ENCODE measurements at places on chromosomes 6 and 20.

GRCh38 chr6:47268572-47269187, 41.0 kb downstream of the TNFRSF21 start:
- no peak for DNase-seq

GRCh38 chr6:39617520-39617919, 107.7 kb downstream of the KIF6 start:
- no peak for DNase-seq

GRCh38 chr20:50815162-50815989, 20.5 kb downstream of the BCAS4 start:
- DNase-seq, result no peak

DNA sequence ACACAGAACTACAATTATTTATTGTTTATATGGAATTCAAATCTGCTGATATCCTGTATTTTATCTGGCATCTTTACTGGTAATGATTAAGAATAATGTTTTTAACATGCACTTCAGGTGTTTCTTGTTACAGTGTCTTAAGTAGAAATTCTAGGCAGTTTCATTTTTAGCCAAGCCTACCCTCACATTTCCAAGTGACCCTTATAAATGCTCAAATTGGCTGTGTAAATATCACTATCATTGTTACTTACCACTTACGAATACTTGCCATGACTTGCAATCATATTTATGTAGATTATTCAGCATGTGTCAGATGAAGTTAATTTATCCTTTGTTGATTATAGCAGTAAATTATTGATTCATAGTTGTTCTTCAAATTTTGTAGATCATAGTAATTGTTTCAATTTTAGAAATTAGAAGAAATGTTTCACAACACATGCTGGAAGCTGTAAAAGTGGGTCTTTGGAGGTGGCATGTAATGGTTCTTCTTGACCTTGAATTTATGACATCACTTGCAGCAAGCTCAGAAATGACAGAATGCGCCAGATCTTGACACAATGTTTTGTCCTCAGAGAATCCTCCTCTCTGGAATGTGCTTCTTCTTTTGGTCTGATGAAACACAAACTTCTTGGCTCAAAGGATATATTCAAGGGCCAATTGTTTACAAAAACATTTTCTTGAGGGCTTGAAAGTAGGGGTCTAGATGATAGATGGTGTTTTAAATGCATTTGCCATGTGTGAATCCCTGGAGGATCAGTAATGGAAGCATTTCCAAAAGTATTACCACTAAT, 471.8 kb downstream of the COL12A1 start:
- no peak for DNase-seq

DNA sequence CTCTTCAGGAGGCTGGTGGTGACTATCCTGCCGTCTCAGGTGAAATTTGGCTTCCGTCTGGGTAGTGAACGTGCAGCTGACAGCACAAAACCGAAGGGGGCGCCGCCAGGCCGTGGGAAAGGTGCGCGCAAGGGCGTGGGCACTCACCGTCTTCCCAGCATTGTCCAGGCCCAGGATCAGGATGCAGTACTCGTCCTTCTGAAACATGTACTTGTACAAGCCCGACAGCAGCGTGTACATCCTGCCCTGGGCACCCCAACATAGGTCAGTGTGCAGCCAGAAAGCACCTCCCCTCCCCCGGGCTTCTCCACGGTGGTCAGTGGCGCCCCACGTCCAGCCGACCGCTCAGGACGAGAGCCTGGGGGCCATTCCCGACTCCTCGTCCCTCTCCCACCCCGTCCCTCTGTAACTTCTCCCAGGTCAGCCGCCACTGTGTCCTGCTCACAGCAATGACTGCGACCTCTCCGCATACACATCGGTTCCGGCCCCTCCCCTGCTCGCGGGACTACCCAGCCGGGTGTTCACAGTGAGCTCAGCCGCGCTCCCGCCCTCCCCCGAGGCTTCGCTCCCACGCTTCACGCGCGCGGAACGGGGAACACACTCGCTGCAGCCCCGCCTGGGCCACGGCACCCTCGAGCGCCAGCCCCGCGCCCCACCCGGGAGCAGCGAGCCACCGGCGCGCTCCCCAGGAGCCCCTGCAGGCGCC, 771 bp downstream of the ARFRP1 start:
- no peak for DNase-seq

GRCh38 chr20:50528804-50529351, 18.7 kb downstream of the PTPN1 start:
- no peak for DNase-seq
